ENCODE measurements at places on chromosomes 1 and 21.
A peak's percentile ranks its signal among the peaks of the same experiment; 100 is the strongest.

GRCh38 chr1:31866450-31867032, 50.7 kb upstream of the SPOCD1 start:
- no peak for DNase-seq

- no peak for DNase-seq
These were observed 7.4 kb downstream of the CLCC1 start for GRCh38 chr1:108955881-108956280.

DNA sequence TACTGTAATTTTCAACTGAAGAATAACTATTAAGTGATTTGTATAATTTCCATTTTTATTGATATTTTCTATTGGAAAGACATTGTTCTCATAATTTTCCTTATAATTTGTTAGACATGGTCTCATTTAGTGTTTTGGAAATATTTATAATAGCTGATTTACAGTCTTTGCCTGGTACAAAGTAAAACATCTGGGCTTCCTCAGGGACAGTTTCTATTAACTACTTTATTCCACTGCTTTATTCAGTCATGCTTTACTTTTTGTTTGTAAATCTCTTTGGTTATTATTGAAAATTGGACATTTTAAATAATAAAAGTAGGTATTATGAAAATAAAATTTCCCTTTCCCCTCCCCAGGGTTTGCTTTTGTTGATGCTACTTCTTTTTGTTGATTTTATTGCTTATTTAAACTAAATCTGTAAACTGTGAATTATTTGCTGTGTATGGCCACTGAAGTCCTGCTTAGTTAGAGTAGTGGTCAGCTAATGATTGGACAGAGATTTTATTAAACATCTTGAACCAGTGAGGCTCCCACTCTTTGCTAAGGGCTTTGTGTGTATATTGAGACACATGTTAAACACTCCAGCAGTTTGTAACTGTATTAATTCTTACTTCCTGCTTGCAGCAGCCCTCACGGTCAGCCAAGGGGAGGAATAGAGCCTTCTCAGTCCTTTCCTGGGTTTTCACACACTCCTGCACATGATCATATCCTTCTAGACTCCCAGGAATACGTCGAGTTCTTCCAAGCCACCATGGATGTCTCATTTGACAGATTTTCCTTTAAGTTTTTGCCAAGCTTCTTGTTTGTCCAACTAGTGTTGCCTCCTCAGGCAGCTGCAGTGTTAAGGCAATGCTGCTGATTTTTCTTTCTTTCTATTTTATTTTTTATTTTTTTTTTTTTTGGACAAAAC, 994.6 kb upstream of the PRMT6 start:
- no peak for DNase-seq

DNA sequence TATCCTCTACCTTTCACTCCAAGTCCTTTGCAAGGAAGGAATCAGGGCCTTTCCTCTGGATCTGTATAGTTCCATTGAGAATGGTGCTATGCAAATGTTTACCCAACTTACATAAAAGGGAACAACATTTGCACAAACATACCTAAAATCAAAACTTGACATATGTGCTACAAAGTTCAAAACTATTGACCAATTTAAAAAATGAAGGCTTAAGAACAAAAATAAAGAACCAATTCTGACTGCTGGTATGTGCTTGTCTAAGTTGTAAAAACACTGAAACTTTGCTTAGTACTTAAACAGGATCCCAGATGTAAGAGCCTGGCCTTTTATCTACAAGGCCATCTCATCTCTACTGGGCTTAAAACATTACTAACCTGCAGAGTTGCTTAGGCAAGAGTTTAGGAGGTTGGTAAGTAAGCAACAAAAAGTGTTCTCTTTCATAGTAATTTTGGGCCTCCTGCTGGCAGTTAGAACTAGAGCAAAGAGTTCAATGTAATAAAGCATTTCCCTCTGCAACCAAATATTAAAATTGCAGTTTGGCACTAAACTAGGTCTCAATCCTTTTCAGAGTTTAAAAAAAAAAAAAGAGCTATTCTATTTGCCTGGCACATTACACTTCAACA, 2.0 kb downstream of the SCMH1 start:
- DNase-seq, result no peak

DNA sequence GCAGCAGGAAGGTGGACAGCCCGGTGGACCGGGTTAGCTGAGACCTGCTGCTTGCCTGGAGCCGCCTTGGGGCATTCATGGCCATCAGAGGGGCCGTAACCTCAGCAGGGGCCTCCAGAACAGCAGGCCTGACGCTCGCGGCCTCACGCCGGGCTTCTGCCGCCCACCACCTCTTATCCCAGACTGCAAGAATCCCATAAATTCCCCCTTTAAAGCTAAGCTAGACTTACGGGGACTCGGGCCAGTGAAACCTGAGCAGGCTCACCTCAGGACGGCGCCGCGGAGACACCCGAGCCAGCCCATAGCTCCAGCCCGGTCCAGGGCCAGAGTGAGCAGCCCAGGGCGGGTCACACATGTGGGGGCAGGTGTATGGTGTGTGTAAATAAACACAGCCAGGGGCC, 132.3 kb downstream of the GLIS1 start:
- no peak for DNase-seq

DNA sequence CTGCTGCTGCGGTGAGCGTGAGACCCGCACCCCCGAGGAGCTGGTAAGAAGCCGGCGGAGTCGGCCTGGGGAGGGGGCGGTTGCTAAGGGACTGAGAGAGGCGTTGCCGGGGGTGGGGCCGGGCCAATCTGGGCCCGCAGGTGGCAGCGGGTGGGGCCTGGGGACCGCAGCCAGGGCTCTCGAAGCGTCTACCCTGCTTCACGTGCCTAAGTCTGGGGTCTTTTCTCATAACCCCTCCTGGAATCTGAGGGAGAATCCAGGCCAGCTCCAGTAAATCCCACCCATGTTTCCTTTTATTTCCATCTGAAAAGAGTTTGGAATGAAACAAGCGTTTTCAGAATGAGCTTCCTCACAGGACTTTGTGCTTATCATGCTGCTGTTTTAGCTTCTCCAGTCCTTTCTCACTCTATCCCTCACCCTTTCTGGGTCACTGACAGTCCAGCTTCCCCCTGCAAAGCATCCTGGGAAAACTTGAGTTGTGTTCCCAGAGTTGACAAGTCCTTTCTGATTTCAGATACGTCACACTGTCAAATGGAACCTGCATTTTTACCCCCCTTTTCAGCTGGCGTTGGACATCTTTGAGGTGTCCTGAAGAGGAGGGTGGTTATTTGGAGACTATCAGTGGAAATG, 431 bp downstream of the CLCN6 start:
- DNase-seq, result no peak

DNA sequence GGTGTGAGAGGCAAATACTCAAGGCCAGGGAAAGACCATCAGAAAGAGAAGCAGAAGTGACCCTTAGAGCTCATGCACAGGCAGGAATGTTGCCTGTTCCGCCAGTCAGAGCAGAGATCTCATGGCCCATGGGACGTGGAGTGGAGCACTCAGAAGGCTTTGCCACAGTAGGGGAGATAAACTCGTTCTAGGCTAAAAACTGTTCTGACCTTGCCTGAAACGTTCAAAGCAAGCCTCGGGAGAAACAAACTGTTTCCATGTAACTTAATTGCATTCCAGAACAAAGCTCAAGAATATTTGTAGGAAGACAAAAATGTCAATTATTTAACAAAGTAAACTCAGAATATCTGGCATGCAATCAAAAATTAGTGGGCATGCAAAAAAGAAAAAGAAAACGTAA, 20.7 kb upstream of the SLC19A1 start:
- no peak for DNase-seq

GRCh38 chr1:98538106-98538505, 123.4 kb upstream of the SNX7 start:
- DNase-seq, result no peak

DNA sequence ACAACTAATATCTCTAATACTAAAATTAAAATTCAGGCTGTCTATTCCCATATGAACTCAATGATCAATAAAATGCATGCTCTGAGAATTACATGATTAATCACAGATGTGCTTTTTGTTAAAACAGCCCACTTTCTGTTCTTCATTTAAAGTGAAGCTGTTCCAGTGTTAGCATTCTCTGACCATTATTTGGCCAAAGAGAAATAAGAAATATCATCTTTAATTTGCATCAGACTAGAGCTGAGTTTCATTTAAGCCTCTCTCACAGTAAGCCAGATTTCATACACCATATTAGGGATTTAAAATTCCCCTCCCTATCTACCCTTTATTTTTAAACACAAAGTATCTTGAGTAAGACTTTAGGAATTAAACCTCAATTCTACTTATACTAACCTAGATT, 261.6 kb downstream of the TPR start:
- no peak for DNase-seq

GRCh38 chr1:15504436-15504835, 19.6 kb downstream of the CASP9 start:
- no peak for DNase-seq

- DNase-seq, result peak; percentile 44
These were observed 44.1 kb upstream of the GLIS1 start for GRCh38 chr1:53783056-53783455.

DNA sequence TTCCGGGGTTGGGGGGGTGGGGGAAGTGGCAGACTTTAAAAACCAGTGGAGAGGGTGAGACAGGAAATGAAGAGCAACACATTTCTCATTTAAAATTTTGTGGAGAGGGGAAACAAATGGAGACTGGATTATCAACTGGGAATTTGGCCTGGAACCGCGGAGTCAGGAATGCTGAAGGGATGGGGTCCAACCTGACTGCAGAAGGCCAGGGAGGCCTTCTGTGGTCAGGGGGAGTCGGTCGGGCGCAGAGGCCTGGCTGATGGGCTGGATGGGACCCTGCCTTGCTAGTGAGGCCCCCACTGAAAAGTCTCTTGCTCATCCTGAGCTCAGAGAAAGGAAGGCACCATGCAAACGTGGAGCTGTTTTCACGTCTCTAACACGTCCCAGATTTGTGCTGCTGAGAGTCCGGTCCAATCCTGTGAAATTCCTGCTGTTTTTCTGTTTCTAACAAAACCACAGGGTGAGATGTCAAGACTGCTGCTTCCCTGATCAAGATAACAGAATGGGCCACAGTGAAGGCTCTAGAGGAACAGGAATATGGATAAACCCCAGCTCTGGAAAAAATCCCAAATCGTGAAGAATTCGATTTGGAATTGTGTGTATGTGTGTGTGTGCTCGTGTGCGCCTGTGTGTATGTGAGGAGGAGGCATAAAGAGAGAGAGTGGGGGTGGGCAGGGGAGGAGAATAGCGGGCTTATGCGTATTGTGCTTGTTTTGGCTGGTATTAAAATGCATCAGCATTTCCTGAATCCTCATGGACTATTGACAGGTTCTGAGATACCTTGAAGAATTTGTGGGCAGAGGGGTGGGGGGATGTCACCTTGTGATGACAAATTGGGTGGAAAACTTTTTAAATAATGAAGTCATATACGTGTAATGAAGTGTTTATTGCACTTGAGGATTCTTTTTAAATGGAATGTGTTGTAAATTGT, 117.4 kb downstream of the NGF start:
- DNase-seq, result no peak

DNA sequence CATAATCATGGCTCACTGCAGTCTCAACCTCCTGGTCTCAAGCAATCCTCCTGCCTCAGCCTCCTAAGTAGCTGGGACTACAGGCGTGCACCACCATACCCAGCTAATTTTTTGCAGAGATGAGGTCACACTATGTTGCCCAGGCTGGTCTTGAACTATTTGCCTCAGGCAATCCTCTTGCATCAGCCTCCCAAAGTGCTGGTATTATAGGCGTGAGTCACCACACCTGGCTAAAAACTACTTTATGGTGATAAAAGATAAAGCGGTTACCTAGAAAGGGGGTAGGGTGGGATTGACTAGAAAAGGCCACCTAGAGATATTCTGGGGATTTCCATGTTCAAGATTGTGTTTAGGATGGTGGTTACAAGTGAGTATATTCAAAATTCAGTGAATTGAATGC, 5.0 kb downstream of the TSTD1 start:
- no peak for DNase-seq

- peak; percentile 44 for DNase-seq
These were observed 2.0 kb downstream of the ADAMTS1 start for GRCh38 chr21:26842974-26843932.

DNA sequence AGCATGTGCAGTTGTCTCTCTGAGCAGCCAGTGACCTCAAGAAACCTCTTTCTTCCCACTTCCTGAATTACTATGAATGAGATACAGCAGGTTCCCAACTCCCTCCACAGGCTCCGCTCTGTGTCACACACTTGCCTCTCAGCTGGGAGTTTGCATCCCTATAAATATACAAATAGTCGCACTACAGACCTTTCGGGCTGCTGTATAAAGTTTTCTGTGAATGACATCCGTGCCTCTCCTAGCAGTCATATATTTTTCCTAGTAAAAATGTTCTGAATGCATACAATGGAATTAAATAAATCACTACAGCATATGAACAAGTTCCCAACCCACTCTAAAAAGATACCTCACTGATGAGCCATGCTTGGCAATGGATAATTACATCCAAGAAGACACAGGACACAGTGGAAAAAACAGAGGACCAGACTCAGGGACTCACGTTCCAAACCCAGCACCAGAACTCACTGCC, 66.8 kb downstream of the CAPZB start:
- no peak for DNase-seq

DNA sequence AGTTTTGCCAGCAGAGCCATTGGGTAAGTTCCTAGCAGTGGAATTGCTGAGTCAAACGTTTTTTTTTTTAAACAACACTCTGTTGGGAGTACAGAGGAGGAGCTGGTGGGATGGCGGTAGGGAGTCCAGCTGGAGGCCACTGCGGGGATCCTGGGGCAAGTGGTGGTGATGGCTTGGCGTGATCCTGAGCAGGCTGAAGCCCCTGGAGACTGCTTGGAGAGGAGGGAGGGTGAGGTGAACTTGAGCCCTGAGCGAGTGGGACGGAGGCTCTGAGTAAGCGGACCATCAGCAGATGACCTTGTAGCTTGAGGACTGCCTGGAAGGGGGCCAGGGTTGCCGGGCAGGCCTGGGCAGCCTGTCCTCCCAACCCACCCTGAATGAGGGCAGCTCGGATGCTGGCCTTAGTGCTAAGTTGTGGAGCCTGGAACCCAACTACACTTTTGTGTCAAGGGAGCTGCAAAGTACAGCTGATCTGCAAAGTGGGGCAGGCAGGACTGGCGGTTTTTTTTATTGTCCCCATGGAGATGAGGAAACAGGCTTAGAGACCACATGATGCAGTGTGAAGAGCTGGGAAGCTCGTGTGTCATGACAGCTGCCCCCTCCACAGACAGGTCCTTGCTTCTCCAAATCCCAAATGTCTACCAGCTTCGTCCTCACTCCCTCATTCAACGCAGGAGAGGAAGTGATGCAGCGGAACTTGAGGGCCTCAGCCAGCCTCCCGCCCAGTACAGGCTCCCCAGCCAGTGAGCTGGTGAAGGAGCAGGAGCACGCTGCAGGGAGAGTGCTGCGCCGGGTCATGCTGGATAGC, 20.2 kb downstream of the MRPL37 start:
- no peak for DNase-seq

DNA sequence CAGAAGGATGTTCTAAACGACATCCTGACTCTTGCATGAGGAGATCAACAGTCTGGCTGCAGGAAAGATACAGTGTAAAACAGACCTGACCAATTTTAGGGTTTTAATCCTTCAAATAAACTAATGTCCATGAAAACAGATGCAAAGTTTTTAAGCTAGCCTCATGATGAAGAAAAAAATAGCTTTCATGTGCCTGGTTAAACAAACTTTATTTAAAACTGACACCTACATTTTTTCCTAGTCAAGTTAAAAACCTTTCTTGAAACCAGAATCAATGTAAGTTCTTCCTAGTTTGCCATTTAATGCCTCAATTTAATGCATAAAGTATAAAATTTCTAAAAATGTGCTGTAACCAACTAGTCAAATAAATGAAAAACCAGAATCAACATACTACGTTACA, 2.9 kb downstream of the WDR26 start:
- DNase-seq, result no peak

- DNase-seq, result no peak
These were observed 10.7 kb upstream of the FCER1A start for GRCh38 chr1:159291424-159291823.

Measured in activated CD4-positive, alpha-beta memory T cell treated with anti-CD3 and anti-CD28 coated beads, Interleukin-2, amount 10 ng/mL, durations not matched to agents 7 days and 5 days (primary cell).